ENCODE measurements at places on chromosomes 7 and 10.

GRCh38 chr10:82874671-82875070, 999.7 kb downstream of the NRG3 start:
- no peak for DNase-seq

DNA sequence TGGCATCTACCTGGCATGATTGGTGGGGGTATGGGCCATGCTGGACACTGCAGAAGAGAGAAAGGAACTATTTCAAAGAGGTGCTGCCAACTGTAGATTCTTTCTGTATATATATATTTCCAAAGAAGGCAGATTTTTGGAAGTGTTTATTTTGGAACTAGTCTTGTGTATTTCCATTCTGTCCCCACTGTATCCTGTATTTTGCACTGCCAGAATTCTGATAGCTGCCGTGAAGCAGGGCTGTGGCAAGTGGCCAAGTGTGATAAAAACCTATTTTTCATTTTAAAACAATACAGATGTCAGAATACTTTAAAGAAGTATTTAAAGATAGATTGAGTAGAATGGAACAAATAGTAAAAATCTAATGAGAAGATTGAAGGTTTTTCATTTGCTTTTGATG, 17.1 kb downstream of the MCU start:
- DNase-seq, result no peak

DNA sequence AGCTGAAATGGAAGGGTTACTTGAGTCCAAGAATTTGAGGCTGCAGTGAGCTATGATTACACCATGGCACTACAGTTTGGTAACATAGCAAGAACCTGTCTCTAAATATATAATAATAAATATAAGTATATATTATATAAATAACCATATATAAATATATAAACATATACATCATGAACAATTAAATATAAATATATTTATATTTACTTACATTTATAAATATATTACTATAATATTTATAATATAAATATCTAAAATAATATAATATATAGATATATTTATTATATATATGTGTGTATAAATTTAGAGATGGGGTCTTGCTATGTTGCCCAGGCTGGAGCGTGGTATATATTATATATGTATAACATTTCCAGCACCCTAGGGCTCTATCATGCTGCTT, 42.4 kb upstream of the LYZL1 start:
- DNase-seq, result no peak

DNA sequence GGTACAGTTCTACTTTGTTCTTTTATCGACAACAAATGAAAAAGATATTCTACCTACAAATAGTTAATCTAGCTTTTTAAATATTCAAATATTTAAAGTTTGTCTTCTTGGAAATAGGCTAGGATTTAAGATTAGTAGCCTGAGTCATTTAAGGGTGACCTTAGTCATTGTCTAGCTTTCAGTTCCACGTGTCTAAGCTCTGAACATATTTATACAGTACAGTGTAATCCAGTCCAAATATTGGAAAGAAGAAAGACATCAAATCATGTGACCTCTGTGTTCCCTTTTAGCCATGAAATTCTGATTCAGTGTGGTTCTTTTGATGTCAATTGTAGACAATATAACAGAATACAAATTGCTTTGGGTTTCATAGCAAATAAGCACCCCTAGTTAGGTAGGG, 121.1 kb downstream of the MALRD1 start:
- DNase-seq, result no peak

- DNase-seq, result no peak
These were observed 74.0 kb downstream of the INHBA start for GRCh38 chr7:41628901-41629300.
